ENCODE measurements at places on chromosomes 12 and 14.

DNA sequence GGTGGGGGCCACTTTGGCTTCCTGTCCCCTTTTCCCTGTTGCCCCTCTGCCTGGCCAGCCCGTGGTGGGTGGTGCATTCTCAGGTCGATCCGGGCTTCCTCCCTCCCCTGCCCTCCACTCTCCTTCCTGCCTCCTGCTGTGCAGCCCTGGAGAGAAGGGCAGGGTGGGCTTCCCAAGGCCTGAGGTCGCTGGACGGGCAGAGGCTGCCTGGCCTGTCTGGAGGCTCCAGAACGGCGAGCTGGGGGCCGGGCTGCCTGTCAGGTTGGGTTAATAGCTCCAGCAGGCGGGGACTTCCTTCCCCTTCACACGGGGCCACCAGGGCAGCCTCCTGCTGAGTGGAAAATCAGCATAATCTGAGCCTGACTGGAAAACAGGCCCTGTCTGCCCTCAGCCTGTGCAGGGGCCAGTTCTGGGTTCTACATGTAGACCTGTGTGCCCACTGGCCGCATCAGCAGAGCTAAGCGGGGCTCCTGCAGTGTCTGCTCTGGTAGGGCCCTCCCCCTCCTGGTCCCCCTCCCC is 11.3 kb downstream of the KIF26A start:
- no peak for DNase-seq

DNA sequence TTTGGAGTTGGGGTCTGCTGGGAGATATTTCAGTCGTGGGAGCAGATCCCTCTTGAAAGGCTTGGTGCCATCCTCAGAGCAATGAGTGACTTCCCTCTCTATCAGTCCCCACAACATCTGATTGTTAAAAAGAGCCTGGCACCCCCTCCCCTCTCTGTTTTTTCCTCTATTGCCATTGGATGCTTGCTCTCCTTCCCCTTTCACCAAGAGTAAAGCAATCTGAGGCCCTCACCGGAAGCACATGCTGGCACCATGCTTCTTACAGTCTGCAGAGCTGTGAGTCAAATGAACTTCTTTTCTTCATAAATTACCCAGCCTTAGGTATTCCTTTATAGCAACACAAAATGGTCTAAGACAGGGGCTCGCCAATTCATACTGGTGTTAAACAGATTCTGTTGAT is 99.1 kb upstream of the CCND2 start:
- DNase-seq, result no peak

DNA sequence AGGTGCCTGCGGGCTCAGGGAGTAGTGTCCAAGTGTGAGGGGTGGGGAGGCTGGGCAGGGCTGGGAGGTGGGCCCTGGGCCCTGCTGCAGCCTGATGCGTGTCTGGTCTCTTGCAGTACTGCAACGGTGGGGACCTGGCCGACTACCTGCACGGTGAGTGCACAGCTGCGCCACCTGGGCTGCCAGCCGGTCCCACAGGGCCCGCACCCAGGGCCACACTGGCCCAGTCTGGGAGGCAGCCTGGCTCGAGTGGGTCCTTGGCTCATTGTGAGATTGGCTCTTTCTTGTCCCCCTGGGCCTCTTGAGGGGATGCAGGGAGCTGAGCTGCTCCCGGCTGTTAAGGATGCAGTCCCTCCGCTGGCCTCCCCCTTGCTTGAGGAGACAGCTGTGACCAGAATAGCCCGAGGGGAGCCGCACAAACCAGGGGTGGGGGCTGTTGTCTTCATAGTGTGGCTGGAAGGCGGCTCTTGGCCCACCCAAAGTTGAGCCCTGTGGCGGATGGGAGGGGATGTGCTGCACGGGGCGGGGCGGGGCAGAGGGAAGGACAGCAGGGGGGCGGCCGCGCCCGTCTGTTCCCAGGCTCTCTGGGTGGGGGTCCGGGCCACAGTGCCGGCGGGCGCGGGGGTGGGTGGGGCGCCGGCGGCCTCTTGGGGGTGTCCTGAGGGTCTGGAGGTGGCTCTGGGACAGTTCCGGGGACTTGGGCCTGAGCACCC is 13.1 kb downstream of the ULK1 start:
- no peak for DNase-seq

DNA sequence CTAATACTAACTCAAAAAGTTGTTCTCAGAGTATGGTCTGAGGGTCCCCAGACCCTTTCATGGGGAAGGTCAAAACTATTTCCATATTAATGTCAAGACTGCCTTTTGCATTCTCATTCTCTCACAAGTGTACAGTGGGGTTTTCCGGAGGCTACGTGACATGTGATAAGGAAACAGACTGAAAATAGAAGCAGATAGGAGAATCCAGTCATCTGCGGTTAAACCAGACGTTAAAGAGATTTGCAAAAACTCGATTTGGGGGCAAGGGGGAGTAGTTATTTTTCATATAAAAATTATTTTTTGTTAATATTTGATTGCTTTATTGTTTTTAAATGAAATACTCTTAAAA is 1.0 kb upstream of the NAP1L1 start:
- DNase-seq, result no peak

DNA sequence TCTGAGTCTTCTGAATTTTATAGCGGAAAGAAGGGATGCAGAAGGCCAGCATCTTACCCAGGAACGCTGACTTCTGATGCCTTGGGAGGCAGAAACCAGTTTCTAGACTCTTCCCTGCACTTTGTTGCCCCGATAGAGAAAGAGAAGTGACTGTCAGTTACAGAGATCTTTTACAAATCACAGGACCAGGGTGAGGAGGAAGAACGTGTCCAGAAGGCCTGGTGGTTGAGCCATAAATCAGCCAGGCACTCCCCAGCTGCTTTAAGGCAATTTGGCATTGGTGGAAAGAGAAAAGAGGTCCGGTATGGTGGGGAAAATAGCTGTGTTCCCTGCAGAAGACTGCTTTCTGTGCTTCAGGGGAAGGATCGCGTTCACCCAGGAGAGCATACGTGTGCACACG is 88.7 kb upstream of the KCNA1 start:
- DNase-seq, result no peak

- no peak for DNase-seq
These were observed 10.8 kb upstream of the CMA1 start for GRCh38 chr14:24518851-24519250.

DNA sequence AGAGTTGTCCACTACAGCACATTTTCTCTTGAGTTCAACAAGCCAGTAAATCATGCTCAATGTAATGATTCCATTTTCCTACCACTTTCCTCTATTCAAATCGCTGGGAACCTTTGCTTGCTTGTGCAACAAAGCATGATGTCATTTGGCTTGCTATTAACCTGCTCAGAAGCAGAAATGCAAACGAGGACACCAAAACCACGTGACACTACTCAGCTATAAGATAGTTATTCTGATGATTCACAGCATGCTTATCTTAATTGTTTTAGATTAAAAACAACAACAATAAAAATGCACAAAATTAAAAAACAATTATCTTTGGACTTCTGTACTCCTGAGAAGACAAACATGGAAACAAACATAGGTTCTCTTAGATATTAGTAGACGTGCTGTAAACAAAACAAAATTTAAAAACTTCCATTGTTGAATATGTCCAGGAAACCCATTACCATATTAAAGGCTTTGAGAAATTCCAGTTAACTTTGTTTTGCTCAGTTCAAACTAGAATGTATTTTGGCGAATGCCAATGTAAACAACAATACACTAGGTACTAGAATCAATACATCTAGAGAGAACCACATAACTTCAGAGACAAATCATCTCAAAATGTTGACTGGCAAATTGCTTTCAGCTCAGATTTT is 77.5 kb upstream of the KRAS start:
- DNase-seq, result no peak

DNA sequence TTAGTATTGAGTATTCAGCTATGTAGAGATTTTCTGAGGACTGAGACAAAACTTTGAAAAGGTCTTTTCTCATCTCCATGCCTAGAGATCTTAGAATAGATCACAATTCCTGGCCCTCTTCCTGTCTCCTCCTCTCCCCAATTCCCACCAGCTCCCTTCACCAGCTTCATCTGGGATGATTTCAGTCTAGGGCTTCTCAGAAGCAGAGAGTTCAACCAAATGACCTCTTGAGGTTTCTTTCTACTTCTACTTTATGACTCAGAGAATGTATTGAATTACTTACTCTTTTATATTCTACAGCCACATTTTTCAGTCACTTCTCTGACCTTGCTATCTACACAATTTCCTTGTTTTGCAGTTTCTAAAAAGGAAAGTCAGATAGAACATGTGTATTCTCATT is 19.4 kb upstream of the SNX6 start:
- DNase-seq, result no peak

GRCh38 chr14:56887216-56887615 is 76.9 kb upstream of the OTX2 start:
- DNase-seq, result no peak

- DNase-seq, result peak; percentile 28
These were observed 120.3 kb upstream of the PLEKHG7 start for GRCh38 chr12:92582475-92582874.

DNA sequence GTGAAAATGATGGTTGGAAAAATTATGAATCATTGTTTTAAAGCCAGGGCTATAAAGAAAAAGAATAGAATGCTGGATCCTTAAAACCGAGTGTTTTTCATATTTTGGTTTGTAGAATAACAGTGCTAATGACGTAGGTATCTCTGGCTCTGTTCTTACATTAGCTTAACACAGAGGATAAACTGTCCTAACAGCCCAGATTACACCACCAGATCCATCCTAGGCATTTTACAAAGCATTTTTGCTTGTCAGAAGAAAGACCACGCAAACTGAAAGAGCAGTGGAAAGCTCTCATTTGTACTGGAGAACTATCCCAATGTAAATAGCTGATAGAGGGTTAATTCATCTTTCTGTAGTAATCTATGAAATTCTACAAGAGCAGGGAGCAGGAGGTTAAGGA is 13.6 kb downstream of the IFT81 start:
- no peak for DNase-seq

- DNase-seq, result no peak
These were observed 117.4 kb upstream of the RTL1 start for GRCh38 chr14:101020834-101021370.

GRCh38 chr14:49992448-49992847 is 99.6 kb downstream of the ARF6 start:
- no peak for DNase-seq

GRCh38 chr14:72614891-72615415 is 278.9 kb downstream of the DPF3 start:
- no peak for DNase-seq

- no peak for DNase-seq
These were observed 6.4 kb upstream of the DTX1 start for GRCh38 chr12:113049976-113050742.

DNA sequence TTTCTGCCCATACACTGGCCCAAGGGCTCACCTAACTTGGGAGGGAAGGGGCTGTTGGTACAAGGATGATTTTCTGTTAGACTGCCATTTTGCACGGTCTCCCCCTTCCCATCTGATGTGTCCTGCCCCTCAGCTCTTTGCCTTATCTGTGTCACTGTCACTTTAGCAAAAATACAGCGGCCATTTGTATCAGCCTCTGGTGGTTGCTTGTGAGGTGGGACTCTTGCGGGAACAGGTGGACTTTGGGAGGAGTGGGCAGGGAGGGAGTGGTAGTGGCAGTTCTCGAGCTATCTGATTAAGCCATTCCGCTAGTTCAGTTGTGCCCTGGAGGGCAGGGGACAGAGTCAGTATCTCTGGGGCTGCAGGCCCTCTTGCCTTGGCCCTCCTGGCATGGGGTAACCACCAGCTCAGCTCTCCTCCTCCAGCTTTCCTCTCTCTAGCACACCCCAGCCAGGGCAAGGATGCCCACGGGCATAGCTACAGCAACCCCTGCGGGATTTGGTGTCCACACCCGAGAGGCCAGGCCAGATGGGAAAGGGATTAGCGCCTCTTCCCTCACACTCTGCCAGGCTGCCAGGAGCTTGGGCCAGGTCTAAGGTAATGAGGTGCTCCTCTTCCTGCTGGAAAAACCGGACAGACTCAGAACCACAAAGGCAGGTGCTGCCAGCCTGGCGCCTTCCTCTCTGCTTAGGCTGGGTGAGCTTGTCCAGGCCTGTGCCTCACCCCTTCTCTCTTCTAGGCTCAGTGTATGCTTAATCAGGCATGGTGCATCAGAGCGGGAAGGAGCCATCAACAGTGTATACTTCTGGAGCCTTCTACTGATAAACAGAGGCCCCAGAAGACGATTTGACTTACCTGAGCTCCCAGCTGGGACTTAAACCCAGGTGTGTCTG is 8.7 kb downstream of the SLC48A1 start:
- DNase-seq, result no peak

GRCh38 chr12:19199332-19199731 is 69.8 kb downstream of the PLEKHA5 start:
- DNase-seq, result no peak

DNA sequence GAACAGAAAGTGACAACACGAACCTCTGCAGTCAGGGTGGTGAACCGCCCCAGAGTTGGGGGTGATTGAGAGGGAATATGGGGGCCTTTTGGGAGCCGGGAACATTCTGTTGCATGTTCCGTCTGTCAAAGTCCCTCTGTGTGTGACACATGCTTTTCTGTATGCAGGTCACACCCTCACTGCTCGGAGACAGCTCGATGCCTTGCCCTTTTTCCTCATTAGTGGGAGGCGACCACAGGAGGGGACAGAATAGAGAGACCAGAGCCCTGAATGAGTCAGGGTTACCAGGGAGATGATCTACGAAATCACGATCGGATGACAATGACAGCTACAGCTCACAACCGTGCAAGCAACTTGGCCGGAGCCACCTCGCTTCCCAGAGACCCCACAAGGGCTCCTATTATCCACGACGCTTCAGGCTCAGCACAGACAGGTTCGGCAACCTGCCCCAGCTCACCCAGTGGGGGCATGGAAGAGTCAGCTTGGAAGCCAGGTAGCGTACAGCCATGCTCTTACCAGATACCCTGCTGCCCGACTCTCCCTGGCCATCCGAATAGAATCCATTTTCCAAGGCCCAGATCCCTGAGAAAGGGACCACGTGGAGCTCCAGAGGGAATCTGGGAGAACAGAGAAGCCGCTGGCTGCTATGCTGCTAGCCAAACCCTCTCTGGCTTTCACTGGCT is 38.8 kb downstream of the TESC start:
- no peak for DNase-seq

- DNase-seq, result no peak
These were observed 342.9 kb downstream of the PAWR start for GRCh38 chr12:79347866-79348265.

DNA sequence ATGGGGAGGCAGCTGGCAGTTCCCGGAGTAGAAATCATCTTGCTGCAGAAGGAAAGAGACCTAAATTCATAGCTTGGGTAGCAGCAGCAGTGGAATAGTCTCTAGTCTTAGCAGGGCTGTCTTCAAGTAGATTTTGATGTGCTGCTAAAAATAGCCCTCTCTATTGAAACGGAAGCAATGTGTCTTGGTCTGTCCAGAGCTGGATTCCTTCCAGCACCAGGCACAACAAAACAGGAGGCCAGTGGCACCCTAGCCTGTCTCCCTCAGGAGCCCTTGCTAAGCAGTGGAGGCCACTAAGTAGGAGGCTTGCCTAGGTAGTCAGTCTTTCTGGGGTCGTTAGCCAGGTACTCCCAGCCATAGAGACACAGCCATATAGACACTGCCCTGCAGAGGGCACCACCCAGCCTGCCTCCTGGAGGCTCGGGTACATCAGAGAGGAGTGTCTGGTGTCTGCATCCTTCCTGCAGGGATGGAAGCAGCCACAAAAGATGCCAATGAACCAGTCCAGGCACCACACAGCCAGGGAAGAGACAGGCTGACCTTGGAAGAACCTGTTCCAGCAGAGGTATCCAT is 97.5 kb downstream of the CRACR2A start:
- peak; percentile 44 for DNase-seq

- no peak for DNase-seq
These were observed 33.6 kb downstream of the PIWIL1 start for GRCh38 chr12:130371296-130371695.

- no peak for DNase-seq
These were observed 304 bp downstream of the KCTD10 start for GRCh38 chr12:109476807-109477184.

- DNase-seq, result no peak
These were observed 78.4 kb upstream of the EEA1 start for GRCh38 chr12:93007544-93007943.

GRCh38 chr14:76863724-76864407 is 37.7 kb downstream of the LRRC74A start:
- peak; percentile 73 for DNase-seq

Measured in COR-L47 (cell line).